ENCODE measurements at places on chromosomes 2 and 18. TPM values are rescaled to one million over a fixed set of nuclear protein-coding genes. Genes with fewer than 3 reads are reported as not detected.

DNA sequence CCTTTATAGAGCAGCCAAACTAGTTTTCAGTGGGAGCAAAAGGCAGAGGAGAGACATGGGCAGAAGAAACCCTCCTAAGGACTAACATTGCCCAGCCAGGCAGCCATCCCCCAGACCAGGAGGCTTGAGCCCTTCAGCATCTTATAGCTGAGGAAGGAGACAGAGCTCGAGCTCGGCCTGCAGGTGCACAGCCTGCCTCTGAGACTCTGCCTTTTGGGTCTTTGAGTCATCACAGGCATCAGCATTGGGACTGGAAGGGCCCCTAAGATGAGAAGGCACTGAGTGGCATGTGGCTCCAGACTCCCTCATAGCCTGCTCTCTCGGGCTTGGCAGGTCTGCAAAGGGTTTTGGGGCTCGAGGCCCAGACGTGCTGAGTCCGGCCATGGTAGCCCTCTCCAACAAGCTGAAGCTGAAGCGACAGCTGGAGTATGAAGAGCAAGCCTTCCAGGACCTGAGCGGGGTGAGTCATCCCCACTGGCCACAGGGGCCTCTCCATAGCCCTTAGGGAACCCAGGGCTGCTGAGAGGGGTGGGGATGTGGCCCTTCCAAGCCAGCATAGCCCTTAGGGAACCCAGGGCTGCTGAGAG is 84.1 kb downstream of the EPAS1 start:
- DNase-seq: peak; percentile 77

DNA sequence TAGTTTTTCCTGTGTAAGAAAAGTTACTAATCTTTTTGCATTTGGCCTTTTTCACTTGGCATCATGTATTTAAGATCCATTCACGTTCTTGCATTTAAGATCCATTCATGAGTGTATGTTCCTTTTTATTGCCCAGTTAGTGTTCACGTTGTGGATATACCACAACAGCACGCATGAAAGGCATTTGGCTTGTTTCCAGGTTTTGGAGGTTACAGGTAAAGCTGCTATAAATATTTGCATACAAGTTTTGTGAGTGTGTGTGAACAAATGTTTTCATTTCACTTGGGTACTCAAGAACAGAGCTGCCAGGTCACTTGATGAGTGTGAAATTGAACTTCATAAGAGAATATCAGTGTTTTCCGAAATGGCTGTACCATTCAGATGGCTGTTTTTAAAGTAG is 121.2 kb downstream of the CCBE1 start:
- no peak for DNase-seq

GRCh38 chr2:174827371-174828369 is 63.4 kb upstream of the CHRNA1 start:
- no peak for DNase-seq

DNA sequence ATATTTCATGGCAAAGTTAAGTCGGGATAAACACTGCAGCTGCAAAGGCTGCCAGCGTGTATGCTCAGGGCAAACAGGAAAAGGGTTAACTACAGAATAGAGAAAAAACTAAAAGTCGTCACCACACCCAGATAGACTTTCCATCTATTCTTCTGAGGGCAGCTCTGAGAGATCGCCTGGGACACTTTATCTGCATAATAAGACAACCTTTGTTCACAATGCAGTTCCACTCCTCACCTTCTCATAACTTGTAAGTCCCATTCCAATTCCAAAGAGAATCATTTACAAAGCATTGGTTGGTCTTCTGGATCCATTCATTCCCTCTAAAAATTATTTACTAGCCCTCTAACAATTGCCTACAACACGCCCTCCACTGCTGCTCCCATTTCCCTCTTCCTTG is 437.4 kb downstream of the RND3 start:
- DNase-seq: no peak

NTSR2 gene
- total RNA-seq: not detected
